ENCODE measurements at places on chromosomes 11 and 22.
A peak's percentile ranks its signal among the peaks of the same experiment; 100 is the strongest.

DNA sequence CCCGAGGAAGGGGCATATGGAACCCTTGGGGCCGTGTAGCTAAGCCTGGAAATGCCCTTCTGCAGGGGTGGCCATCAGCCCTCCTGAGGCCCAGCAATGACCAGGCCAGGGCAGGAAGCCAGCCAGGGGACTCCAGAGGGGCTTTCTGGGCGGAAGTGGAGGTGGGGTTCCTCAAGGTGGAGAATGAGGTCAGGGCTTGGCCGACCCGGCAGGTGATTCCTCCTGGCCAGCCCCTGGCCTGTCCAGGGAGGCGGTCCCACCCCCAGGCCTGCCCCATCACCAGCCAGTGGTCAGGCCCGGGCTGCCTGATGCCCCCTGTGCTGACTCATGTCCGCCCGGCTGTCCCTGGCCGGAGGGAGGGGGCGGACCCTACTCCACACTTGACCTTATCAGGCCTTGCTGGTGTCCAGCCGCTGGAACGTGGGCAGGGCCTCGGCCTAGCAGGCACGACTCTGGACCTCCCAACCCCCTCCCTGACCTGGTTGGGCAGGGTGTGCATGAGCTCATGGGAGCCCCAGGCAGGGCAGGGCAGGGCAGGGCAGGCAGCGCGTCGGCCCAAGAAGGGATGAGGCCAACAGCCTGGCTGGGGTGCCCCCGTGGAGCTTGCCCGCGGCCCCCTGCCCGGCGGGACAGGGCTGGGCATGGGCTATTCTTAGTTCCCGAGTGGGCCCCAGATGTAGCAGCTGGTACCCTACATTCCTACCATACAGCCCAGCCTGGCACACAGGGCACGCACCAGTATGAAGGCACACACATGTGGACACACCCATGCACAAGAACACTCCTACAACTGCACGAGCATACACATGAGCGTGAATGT, 35.9 kb downstream of the RPL3 start:
- DNase-seq = no peak

- DNase-seq = no peak
Observed at GRCh38 chr11:46117842-46118241, 3.4 kb downstream of the PHF21A start.

DNA sequence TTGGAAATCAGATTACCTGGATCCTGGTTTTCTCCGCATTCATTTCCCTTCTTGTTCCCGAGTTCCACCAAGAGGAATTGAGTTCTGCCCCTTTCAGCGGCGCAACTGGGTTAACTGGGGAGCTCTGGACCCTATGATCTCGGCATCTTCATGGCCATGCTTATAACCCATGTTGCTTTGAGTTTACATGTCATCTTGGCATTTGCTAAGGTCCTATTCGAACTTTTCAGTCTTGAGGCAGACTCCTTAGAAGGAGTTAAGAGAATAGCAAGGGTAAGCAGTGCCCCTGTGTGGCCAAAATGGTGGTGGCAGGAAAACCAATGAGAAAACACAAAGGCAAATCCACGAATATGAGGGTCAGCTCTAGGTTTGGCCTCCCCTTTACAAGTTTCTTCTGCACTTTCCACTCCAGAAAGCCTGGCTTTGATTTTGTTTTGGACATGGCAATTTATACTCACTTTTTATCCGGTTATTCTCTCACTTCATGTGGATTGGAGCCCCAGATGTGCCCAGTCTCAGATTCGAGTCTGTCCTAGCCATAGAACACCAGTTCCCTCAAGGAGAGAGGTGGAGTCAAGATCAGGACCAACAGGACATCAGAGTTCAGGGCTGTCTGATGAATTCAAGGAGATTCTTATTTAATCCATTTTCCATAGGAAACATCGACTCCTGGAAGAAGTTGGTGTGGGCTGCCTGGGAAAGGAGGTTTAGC, 55.3 kb upstream of the FBXO3 start:
- DNase-seq = peak; percentile 74

DNA sequence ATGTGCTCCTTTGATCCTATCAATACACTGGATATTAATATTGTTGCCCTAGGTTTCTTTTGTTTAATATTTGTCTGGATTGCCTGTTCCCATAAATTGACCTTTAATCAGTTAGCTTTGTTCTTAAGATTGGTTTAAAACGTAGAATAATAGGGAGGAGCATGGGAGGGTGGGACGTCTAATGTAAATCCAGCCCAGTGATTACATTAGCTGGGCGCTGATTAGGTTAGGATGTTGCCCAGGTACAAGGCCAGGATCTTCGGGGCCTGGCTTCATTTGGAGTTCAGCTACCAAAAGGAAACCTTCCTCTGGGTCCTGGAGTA, at the start of gene SRSF8:
Gene SRSF8, plus strand, starts transcription at position 204 of the 323 bp plus-strand sequence. CDS start 308 bp downstream, outside the sequence.
- DNase-seq = no peak

GRCh38 chr11:75589051-75589450, 27.0 kb downstream of the SERPINH1 start:
- DNase-seq = no peak

- no peak for DNase-seq
Observed at GRCh38 chr11:121467965-121468364, 15.2 kb upstream of the SORL1-AS1 start.

- DNase-seq = no peak
Observed at GRCh38 chr11:80451105-80451504, 1010.3 kb upstream of the TENM4 start.

DNA sequence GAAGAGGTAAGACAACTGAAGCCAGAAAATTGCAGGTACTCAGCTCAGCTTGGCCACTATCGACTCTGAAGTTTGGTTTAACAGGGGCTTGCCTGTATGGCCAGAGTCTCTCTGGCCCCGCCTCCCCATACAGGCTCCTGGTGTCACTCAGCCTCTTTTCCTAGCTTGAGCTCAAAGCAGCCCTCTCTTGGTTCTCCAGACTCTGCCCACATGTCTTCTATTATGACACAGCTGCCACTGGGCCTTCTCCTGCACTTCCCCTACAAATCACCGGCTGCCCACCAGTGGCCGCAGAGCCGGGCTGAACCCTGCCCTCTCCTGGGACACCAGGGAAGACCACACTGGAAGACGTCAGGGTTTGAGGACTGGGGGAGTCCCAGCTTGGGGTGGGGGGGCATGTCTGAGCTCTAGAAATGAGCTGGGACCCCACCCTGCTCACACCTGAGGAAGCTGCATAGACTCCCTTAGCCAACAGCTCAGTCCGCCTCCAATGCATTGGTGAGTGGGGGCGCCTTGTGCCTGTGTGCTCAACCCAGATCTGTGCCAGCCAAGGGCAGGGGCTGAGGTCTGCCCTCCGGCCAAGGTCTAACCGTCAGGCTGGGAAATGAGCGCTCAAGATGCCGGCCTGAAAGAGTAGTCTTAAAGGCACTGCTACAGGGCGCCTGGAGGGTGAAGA, 94.4 kb upstream of the LMO1 start:
- DNase-seq = peak; percentile 72

GRCh38 chr11:2899080-2899783, 13.7 kb upstream of the CDKN1C start:
- no peak for DNase-seq

GRCh38 chr11:15379483-15379882, 264.8 kb downstream of the INSC start:
- peak; percentile 22 for DNase-seq

DNA sequence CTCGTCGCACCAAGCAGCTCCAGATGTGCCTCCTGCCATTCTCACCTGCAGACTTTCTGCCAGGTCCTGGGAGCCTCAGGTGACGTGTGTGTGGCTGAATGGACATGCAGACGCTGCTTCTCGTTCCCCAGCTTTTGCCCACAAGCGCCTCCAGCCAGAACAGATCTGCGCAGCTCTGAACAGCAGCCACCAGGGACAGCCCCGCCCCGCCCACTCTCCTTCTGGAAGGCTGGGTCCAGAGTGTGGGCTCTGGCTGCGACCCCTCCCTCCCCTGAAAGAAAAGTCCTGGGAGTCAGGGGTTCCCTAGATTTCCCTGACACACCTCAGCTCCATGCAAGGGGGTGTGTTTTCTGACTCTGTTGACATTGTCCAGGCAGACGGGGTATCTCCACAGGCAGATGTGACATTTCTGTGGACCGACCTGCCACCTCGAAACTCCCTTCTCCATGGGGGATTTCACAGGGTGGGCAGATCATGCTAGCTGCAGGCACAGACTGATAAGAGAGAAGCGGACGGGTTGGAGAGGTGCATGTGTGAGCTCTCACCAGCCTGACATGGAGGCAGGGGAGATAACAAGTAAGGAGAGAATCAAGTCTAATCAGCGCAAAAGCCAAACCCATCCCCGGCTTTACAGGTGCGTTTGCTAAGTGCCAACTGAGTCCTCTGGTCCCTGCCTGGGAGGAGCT, 19.8 kb downstream of the SLCO2B1 start:
- DNase-seq = peak; percentile 36

DNA sequence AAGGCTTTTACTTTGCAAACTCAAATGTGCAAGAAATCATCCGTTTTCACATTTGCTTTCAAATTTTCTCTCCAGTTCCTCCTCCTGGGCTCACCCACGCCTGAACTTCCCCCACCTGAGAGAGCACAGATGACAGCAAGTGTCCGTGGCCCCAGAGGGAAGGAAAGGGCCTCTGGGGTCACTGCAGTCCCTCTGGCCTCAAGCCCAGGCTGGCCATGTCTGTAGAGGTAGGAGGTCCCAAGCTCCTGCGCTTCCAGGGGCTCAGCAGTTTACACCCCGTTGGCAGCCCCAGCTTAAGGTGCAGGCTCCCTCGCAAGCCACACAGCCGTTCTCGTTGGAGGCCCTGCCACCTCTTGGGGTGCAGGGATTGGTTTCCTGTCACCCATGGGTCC, 40.5 kb upstream of the PRDM11 start:
- no peak for DNase-seq

- no peak for DNase-seq
Observed at GRCh38 chr22:27108425-27109114, 451.2 kb downstream of the MIAT start.

DNA sequence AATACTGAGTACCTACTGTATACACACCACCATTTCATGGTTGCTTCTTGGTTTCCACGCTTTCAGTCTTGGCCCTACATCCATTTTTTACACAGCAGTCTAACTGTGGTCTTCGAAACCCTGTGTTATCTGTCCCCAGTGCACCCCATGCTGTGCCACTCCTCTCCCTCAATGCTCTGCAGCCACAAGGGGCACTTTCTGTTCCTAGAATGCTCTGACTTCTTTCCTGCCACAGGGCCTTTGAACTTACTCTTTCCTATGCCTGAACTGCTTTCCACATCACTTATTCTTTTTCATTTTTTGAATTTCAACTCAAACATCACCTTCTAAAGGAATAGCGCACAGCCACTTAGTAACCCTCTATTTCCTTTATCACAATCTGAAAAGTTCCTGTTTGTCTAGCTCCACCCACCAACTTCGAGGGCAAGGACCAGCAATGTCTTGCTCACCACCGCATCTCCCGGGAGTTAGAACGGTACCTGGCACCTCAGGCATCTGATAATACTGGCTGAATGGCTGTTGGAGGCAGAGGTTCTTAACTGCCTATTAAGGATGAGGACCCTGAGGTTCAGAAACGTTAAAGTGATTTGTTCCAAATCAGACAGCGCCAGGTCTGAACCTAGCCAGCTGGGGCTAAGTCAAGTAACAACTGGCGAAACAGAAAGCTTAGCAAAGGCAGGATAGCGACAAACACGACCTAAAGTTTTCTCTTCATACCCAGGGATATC, 568 bp downstream of the ALG8 start:
- DNase-seq = peak; percentile 49

- no peak for DNase-seq
Observed at GRCh38 chr11:96033095-96033494, 109.2 kb upstream of the MTMR2 start.

DNA sequence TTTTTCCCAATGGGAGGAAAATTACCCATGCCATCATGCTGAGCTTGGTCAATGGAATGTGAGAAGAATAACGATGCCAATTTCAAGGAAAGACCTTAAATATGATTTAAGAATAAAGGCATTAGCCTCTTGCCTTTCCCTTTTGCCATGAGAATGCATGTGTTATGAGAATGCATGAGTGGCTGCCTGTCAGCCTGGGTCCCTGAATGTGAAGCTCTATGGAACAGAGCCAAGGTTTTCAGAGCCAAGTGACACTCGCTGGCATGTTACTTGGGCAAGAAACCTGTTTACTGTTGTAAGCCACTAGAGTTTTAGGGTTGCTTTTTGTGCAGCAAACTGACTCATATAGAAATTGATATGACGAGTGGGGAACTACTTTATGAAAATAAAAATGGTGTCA, 75.7 kb downstream of the JRKL start:
- DNase-seq = no peak

DNA sequence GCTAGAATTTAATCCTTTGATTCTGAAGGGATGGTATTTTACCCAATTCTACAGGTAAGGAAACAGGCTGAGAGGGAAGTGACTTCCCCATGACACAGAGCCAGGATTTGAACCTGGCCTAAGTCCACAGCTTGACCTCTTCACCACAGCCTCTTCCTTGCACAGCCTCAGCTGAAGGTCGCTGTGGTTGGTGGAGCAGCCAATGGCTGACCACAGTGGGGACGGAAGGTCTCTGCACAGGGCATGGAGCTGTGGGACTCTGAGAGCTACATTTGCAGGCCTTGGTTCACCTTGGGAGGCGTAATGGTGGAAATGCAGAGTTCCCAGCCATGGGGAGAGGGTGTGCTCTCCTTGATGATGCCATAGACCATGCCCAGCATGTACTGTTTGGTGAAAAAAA, 295.0 kb downstream of the DDX10 start:
- DNase-seq = no peak

- peak; percentile 50 for DNase-seq
Observed at GRCh38 chr22:29635734-29636357, 32.4 kb downstream of the NF2 start.

GRCh38 chr11:126431401-126432064, 76.0 kb downstream of the ST3GAL4 start:
- no peak for DNase-seq

DNA sequence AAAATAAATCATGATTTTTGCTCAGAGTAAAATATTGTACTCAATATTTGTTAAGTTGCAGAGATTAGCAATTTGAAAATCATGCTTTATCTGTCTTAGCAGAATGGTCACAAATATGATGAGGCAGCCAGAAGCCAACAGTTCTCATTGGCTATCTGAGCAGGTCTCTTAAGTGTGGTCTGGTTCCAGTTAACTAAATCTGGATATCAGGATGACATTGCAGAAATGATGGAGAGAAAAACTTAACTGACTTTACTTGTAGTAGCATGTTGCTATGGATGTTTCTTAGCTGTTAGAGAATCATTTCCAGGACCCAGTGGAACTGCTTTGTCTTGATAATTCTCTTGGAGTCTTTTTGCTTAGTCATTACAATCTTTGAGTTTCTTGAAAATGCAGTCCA, 1070.3 kb downstream of the JRKL start:
- DNase-seq = no peak

- no peak for DNase-seq
Observed at GRCh38 chr22:42881298-42881697, 24.2 kb upstream of the ARFGAP3 start.

DNA sequence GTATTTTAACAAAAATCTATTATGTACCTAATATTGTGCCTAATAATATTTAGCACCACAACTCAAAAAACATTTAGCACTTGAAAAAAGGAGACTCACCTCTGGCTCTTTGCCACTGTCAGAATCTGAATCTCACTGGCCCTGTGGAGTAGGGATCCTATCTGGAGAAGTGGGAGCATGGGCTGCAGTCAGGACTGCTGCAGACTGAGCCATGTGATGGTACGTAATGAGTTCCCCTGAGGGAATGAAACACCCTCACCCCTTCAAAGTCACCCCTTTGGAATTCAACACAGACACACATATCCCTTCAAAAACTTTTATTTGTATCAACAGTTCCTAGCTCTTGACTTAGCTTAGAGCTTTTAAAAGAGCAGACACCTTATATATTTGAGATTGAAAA, 6.5 kb downstream of the PTPMT1 start:
- no peak for DNase-seq

GRCh38 chr11:18394928-18395734, 768 bp downstream of the LDHA start:
- peak; percentile 53 for DNase-seq

GRCh38 chr11:35253237-35253636, 114.3 kb downstream of the CD44 start:
- DNase-seq = no peak
